ENCODE measurements at places on chromosomes 16 and 17.

- no peak for DNase-seq
Measured at GRCh38 chr17:57553526-57553925, 191.6 kb downstream of the CCDC182 start.

DNA sequence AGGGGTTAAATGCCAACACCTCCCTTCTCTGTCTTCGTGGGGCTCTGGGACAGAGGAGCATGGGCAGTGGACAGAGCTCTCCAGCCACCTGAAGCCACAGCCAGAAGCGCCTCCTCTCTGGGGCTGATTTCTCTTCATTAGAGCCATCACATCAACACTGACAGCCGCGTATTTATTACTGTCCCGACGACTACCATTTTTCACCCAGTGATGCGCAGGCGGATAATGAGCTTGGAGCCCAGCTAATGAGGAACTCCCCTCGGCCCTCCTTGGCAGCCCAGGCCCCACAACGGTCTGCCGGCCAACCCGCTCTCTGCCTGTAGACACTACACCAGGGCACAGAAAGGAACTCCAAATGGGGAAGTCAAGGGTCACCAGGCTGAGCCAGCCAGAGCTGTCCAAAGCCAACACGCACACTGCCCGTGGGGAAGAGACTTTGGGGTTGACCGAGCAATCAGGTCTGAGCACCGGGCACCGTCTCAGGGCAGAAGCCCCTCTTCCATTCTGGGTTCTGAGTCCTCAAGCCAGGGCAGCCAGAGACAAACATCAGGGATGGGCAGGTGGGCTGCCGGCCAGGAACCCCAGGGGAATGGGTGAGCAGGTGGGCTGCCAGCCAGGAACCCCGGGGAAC is 13.2 kb downstream of the SDK2 start:
- no peak for DNase-seq

- DNase-seq, result no peak
Measured at GRCh38 chr17:17506893-17507464, 10.8 kb upstream of the RASD1 start.

GRCh38 chr17:50550661-50551432 is 3.9 kb downstream of the SPATA20 start:
- DNase-seq, result peak; percentile 86

DNA sequence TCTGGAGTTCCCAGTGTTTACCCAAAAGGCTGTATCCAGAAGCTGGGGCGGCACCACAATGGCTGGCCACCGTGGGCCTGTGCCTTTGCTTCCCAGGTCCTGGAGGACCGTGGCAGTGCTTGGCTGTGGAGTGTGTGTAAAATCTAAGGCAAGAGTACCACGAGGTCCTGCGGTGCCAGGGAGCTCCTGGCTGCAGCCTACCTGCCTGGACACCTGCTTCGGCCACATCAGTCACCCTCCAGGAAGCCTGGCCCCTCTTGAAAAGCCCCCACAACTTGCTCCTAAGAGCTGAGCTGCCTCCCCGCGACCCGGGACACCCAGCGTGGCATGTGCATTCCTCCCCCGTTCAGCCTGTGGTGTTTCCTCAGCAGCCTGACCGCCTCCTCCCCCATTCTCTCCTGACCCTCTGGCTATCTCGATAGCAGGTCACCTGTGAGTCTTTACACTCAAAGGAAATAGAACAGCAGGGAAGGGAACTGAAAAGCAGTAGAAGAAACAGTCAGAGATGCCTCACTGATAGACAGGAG is 7.9 kb downstream of the TIMM22 start:
- no peak for DNase-seq

GRCh38 chr17:5758651-5759050 is 174.3 kb upstream of the NLRP1 start:
- no peak for DNase-seq

DNA sequence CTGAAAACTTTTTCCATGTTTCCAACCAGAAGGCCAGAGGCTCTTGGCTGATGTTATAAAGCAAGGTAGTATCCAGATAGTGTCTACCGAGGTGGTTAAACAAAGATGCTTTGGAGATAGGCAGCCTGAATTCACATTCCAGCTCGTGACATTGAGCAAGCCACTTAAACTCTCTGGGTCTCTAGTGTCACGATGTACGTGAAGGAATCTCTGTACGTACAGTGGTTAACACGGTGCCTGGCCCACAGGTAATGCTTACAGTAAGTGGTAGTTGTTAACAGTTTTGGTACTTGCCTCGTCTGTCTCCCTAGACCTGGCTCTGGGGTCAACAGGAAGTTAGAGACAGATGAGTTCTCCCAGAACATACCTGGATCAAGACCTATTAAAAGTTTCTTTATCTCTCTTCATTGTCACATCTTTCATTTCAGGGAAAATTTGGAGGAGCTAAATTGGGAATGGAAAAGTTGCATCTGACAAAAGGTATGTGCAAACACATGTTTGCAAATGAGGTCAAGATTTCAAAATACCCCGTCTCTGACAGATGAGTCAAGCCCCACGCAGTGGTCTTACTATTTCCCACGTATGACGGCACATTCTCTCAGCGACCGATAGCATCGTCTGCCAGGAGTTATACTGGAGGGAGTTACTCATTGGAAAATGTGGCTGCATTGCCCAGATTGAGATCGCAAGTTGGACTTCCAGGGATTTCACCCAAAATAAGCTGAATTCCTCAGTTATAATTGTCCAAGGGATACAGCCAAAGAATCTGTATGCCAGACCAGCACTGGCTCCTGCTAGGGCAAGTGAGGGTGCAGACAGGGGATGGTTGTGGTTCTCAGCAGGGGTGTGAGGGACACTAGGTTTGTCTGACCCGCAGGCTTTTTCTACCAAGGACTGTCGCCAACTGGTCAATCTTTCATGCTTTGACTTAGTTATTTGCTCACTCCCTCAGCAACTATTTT is 18.9 kb upstream of the MYH10 start:
- DNase-seq, result no peak

- peak; percentile 8 for DNase-seq
Measured at GRCh38 chr17:72901083-72901482, 191.4 kb downstream of the SLC39A11 start.

All from endothelial cell (in vitro differentiated cells).